Aorta (tissue), 5 donors: ENCODE measurements at places on chromosomes 1 and 21. TPM values are rescaled to one million over a fixed set of nuclear protein-coding genes. Genes with fewer than 3 reads are reported as not detected.

Gene MAP3K21
- total RNA-seq, result 1.3 TPM

- peak overlapping the region; percentile 4 for H3K27ac ChIP-seq
- H3K36me3 ChIP-seq, result peaks cover 16% of the 10 kb centered on the region
- H3K27me3 ChIP-seq, result no peaks in the 10 kb centered on the region
- DNase-seq, result no peak
- H3K4me3 ChIP-seq, result no peak overlapping the region
Measured at GRCh38 chr21:45207839-45208626, 79.7 kb downstream of the POFUT2 start.

Gene CNTN2
- 1.3 TPM for total RNA-seq

DNA sequence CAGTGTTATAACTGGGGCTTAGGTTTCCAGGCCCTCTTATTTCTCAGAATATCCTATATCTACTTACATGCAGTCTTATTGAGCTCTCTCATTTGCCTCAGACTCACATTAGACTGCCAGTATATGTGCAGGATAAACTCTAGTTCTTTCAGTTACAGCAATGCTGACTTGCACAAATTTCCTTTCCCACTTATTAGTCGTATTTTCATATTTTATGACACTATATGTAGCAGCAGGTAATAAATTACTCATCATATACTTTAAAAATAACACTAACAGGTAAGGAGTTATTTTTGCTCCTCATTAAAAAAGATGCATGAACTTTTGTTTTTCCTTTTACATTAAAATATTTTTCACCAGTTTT is 65.7 kb downstream of the GADD45A start:
- peaks cover 11% of the 10 kb centered on the region for H3K4me1 ChIP-seq
- DNase-seq, result no peak
- peak overlapping the region; percentile 98 for H3K27ac ChIP-seq
- no peaks in the 10 kb centered on the region for H3K27me3 ChIP-seq
- no peak overlapping the region for H3K4me3 ChIP-seq
- H3K36me3 ChIP-seq, result no peaks in the 10 kb centered on the region

GRCh38 chr1:149936992-149937705 is 470 bp upstream of the MTMR11 start:
- H3K4me1 ChIP-seq, result peaks cover 2% of the 10 kb centered on the region
- no peak for DNase-seq
- peak overlapping the region; percentile 35 for H3K27ac ChIP-seq
- no peaks in the 10 kb centered on the region for H3K36me3 ChIP-seq
- peak overlapping the region; percentile 83 for H3K4me3 ChIP-seq

Gene NMNAT2
- 1.3 TPM for total RNA-seq

GRCh38 chr1:66982561-66983260 is 57.9 kb downstream of the MIER1 start:
- no peaks in the 10 kb centered on the region for H3K4me1 ChIP-seq
- H3K27me3 ChIP-seq, result no peaks in the 10 kb centered on the region
- DNase-seq, result no peak
- H3K4me3 ChIP-seq, result no peak overlapping the region
- peaks cover 6% of the 10 kb centered on the region for H3K36me3 ChIP-seq

DNA sequence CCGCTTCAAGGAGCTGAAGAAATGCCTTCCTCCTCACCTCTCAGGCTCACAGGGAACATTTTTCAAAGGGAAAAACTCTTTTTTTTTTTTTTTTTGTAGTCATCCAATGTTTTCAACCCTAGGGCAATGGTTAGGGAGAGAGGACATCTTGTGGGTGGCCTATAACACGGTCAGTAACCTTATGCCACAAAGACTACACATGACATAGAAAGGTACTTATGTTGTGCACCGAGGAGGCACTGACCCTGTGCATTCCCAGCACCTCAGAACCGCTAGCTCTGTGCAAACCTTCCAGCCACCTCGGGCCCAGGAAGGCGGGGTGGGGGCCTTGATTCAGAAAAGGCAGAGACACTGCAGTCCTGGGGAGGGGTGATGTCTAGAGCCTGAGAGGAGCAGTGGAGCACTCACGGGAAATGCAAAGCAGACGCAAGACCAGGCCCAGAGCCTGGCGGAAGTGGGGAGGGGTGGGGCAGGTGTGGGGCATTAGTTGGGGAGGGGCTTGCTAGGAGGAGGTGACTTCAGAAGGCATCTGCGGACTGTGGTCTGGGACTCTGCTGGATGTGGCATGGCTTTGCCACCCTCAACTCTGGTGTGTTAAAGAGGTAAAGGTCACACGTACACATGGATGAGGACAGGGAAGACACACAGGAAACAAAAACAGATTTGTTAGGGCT is 68.6 kb downstream of the MDM4 start:
- H3K4me1 ChIP-seq, result no peaks in the 10 kb centered on the region
- no peak overlapping the region for H3K4me3 ChIP-seq
- no peaks in the 10 kb centered on the region for H3K36me3 ChIP-seq
- DNase-seq, result no peak
- H3K27ac ChIP-seq, result no peak overlapping the region

DNA sequence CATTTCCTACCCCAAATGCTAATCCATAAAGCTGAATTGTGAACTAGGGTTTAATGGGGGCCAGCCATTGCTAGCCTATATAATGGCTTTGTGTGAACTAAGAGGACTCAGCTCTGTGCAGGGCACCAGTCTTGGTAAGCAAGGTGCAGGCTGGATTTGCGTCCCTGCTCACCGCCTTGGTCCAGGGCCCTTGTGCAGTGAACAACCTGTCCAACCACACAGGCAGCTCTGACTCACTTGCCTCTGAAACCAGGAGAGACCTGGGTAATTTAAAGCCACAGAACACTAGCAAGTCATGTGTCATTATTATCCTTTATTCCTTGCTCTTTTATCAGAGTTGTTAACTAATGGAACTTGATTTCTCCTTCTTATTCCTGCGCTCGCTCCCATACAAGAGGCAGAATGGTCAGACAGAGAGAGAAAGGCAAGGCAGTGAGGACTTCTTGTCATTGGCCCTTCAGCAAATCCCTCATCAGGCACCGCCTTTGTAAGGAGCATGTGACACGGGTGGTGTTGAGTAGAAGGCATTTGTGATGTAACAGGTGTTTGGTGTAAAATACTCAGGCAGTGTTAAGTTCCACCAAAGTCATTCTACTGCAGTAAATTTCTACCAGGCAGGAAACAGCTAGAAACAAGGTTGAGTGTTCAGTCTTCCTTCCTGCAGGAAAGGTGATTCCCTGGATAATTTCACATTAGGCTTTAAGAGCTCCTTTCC is 67.3 kb upstream of the OLIG2 start:
- H3K36me3 ChIP-seq, result no peaks in the 10 kb centered on the region
- H3K4me1 ChIP-seq, result no peaks in the 10 kb centered on the region
- H3K4me3 ChIP-seq, result no peak overlapping the region
- no peak overlapping the region for H3K27ac ChIP-seq
- peaks cover 5% of the 10 kb centered on the region for H3K27me3 ChIP-seq

DNA sequence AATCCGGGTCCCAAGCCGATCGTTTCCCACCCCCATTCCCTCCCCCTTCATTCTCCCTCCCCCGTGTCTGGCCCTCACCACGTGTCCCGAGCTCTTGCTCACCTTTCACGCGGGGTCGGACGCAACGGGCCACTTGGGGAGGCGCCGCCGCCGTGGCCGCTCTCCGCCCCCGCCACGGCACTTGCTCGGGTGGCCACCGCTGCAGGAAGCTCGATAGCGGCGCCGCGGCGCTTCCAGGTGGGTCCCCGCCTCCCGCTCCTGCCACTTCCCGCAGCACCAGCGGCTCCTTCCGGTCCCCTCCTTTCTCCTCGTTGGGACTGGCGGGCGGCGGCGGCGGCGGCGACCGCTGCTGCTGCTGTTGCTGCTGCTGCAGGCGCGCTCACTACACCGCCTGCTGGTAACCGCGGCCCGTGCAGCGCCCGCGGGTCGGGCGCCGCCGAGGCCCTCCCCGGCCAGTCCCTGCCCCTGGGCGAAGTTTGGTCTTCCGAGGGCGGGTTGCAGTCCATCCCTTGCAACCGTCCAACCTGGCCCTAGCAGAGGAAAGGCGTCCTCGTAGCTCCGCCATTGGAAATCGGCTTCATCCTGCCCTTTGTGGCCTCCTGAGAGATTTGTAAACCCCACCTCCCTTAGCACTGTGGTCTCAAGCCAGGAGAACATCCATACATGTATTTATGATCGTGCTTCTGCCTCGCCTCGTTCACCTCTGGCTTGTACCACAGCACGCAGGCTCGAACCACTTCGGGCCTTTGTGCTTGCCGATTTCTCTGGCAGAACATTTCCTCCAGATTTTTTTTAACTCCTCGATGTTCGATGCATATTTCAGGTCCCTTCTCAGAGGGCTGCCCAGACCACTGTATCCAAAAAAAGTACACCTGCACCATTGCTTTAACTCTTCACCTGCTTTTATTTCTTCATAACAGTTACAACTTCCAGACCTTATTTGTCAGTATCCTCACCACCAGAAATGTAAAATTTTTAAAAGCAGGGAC is 996 bp upstream of the ZZZ3 start:
- DNase-seq, result peak; percentile 97
- no peaks in the 10 kb centered on the region for H3K27me3 ChIP-seq
- H3K27ac ChIP-seq, result no peak overlapping the region
- no peaks in the 10 kb centered on the region for H3K36me3 ChIP-seq
- peaks cover 2% of the 10 kb centered on the region for H3K4me1 ChIP-seq

- no peak overlapping the region for H3K27ac ChIP-seq
- peaks cover 19% of the 10 kb centered on the region for H3K36me3 ChIP-seq
- H3K27me3 ChIP-seq, result no peaks in the 10 kb centered on the region
- H3K4me3 ChIP-seq, result no peak overlapping the region
- no peak for DNase-seq
- no peaks in the 10 kb centered on the region for H3K4me1 ChIP-seq
Measured at GRCh38 chr1:23757812-23758211, 14.5 kb downstream of the ELOA start.

GRCh38 chr1:43277116-43277876 is 7.5 kb downstream of the TMEM125 start:
- H3K36me3 ChIP-seq, result no peaks in the 10 kb centered on the region
- H3K4me1 ChIP-seq, result no peaks in the 10 kb centered on the region
- H3K27ac ChIP-seq, result no peak overlapping the region
- H3K27me3 ChIP-seq, result no peaks in the 10 kb centered on the region
- peak; percentile 26 for DNase-seq

DNA sequence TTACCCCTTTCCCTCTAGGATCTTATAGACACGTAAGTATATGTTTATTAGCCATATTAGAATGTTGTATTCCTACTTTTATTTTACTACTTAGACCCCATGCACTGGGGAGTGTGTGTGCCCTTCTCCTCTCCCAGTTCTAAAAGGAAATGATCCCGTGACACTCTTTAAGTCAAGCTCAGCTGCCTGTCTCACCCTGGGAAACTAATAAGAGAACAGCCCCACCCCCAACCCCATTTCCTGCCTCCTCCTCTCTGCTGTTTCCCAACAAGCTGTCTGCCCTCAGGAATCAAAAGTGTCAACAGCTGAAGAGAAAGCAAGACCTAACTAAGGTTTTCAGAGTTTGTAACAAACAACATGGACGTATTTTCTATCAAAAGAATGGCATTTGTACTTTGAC is 92.6 kb upstream of the VAV3 start:
- no peaks in the 10 kb centered on the region for H3K36me3 ChIP-seq
- no peaks in the 10 kb centered on the region for H3K4me1 ChIP-seq
- no peak overlapping the region for H3K4me3 ChIP-seq
- H3K27me3 ChIP-seq, result no peaks in the 10 kb centered on the region
- DNase-seq, result peak; percentile 78

DNA sequence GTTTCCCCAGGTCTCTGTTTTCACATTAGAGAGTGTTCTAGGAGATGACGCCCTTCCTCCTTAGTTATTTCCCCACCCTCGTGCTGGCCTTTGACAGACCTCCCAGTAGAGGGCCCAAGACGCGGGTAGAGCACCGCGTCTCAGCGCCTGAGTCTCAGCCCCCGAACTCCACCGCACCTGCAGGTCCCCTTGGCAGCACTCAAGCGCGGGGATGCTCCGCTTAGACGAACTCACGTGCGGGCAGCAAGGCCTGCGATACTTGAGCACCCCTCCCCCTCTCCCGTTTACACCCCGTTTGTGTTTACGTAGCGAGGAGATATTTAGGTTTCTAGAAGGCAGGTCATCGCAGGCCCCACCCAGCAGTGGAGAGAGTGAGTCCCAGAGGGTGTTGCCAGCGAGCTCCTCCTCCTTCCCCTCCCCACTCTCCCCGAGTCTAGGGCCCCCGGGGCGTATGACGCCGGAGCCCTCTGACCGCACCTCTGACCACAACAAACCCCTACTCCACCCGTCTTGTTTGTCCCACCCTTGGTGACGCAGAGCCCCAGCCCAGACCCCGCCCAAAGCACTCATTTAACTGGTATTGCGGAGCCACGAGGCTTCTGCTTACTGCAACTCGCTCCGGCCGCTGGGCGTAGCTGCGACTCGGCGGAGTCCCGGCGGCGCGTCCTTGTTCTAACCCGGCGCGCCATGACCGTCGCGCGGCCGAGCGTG is at the start of gene CD55:
CD55 (plus strand) TSS at position 600 of the 711 bp plus-strand sequence; CDS start at position 688, 88 bp downstream.
- H3K36me3 ChIP-seq, result no peaks in the 10 kb centered on the region
- no peaks in the 10 kb centered on the region for H3K27me3 ChIP-seq
- peak within 1 kb of the TSS; percentile 98 for H3K4me3 ChIP-seq
- H3K4me1 ChIP-seq, result no peaks in the 10 kb centered on the region
- H3K27ac ChIP-seq, result peak within 1 kb of the TSS; percentile 70
- DNase-seq, result peak; percentile 97

Gene CGN
- 0.23 TPM for total RNA-seq

DNA sequence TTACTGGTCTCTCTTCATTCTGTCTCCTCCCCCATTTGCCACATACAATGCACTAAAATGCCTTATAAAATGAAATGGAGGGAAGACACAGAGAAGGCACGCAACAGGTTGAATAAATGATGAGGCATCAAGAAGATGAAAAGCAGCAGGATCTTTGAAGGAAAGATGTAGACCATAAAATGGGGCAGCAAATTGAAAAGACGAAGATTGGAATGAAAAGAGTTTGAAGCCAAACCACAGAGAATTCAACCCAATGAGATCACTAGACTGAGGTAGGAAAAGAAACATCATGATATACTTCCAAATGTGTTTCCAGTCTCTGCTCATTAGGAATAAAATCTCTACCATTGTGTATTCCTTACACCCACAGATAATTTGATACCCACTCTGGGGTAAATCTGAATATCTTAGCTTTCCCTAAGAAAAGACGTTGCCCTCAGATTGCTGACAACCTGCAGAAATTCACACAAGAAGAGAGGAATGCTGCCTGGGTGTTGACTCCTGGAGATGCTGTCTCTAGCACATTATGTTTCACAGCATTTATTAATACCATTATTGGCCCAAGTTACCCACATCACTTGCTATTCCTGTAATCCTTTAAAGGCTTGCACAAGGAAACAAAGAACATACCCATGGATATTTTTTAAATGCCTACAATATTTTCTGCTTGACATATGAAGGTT is 230.9 kb downstream of the LTN1 start:
- DNase-seq, result no peak
- H3K4me1 ChIP-seq, result peaks cover 7% of the 10 kb centered on the region
- peaks cover 2% of the 10 kb centered on the region for H3K36me3 ChIP-seq
- H3K4me3 ChIP-seq, result no peak overlapping the region

Gene RPTN
- total RNA-seq, result not detected

DNA sequence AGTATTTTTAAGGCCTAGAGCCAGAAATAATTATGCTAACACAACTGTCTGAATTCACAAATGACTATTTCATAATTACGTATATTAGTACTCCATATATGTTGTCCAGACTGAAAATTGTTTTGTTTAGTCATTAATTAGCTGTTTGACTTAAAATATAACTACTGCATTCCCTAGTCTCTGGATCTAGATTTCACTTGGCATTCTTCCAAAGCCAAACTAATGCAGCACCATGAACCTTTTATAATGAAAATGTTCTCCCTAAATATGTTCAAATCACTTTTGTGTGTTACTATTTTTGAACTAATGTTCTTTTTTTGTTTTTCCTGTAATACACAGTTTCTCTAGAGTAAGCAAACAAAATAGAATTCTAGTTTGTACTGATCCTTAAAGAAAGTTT is 46.1 kb downstream of the CAMTA1 start:
- H3K27ac ChIP-seq, result no peak overlapping the region
- H3K4me3 ChIP-seq, result no peak overlapping the region
- H3K36me3 ChIP-seq, result no peaks in the 10 kb centered on the region
- no peak for DNase-seq
